ENCODE measurements at places on chromosomes 12 and 14.
A peak's percentile ranks its signal among the peaks of the same experiment; 100 is the strongest.

DNA sequence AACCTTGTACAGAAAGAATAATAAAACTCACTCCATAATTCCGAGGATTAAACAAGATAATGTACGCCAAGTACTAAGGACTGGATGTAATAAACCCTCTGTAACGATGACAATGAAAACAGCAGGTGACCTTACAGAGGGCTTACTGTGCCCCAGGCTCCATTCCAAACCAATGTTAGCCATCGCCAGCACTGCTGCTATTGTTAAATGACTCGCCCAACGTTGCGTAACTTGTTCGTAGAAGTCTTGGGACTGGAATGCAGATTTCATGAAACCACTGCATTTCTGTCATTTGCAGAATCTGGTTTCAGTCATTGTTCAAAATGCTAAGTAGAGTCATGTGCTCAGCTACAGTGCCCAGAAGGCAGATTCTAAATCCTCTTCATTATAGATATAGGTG is 728 bp upstream of the STON2 start:
- DNase-seq = peak; percentile 95

GRCh38 chr12:29510591-29511185 is 13.2 kb upstream of the OVCH1 start:
- DNase-seq = no peak

DNA sequence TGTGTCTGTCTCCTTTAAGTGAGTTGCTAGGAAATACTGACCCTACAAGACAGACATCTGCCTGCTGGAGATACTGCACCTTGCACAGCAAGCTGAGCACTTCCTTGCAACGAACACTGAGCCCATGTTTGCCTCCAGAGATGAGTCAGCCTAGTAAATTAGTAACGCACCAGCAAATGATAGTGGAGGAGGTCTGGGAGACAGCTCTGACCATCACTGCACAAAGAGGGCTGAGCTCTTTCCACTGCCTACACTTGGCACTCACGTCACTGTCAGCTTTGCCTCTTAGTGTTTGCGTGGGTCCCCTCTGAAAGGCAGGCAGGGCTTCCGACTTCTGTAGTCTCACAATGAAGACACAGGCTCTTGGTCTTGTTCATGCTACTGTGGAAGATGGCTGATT is 109.0 kb downstream of the APAF1 start:
- DNase-seq = peak; percentile 64

DNA sequence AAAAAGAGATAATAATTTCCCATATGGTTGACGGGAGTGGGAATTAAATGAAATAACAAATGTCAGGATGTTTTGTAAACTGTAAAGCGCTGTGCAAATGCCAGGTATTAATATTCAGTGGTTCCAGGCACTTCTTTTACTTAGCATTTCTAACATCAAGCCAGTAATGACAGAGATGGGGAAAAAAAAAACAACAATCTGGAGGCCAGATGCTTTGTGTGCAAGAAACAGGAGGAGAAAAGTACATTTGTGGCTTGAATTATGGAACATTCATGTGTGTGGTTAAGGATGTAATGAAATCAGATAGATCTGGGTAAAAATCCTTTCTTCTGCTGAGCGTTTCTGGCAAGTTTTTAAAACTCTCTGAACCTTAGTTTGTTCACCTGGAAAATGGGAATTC is 509.6 kb downstream of the FUT8 start:
- no peak for DNase-seq

- DNase-seq = no peak
Measured at GRCh38 chr12:112140728-112141127, 15.4 kb downstream of the TRAFD1 start.

- no peak for DNase-seq
Measured at GRCh38 chr14:54219261-54220070, 177.3 kb upstream of the CDKN3 start.

DNA sequence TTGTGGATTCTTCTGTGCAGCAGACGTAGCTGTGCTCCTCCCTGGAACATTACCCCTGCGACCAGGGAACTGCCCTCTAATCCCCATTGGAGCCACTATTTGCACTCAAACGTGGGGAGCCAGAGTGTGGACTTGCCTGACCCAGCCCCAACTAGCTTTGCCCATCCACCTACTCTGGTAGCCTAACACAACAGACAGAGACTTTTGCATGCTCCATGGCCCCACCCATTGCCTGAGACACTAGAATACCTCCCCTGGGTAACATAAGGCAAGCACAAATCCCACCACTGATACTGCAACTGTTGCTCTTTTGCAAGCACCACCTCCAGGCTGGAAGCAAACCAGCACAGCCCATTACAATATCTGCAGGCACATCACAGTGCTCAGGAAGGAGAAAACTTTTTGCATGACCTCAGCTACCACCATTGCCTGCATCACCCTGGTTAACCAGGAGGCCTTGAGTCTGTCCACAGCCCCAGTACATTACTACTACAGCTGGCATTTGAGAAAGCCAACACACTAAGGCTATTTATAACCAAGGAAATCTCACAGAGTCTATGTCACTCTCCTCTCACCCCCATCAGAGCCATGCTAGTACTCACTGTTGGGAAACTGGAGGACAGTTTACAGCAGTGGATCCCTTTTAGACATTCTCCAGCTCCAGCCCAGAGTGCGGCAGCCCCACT is 15.0 kb downstream of the CEP128 start:
- DNase-seq = peak; percentile 13

GRCh38 chr12:109130297-109131153 is 14.1 kb downstream of the ACACB start:
- no peak for DNase-seq

- no peak for DNase-seq
Measured at GRCh38 chr14:37977481-37977880, 230.2 kb upstream of the SSTR1 start.

GRCh38 chr12:28794211-28794610 is 354.9 kb upstream of the FAR2 start:
- no peak for DNase-seq

DNA sequence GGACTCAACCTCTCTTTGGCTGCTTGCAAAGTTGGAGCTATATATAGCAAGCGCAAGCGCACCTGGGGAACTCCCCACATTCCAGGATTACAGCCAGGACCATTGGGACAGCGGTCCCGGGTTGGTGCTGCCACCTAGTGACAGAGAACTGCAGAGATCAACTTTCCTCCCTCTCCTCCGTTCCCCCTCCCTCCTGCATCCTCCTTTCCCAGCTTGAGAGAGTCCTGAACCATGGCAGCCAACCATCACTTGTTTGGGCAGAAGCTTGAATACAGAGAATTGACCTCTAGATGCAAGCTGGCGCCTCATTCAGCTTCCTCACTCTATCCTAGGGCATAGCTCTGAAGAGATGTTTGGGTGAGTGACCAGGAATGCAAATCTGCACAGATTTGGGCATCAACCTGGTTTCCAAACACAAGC is 17.4 kb upstream of the FLVCR2 start:
- DNase-seq = peak; percentile 83

DNA sequence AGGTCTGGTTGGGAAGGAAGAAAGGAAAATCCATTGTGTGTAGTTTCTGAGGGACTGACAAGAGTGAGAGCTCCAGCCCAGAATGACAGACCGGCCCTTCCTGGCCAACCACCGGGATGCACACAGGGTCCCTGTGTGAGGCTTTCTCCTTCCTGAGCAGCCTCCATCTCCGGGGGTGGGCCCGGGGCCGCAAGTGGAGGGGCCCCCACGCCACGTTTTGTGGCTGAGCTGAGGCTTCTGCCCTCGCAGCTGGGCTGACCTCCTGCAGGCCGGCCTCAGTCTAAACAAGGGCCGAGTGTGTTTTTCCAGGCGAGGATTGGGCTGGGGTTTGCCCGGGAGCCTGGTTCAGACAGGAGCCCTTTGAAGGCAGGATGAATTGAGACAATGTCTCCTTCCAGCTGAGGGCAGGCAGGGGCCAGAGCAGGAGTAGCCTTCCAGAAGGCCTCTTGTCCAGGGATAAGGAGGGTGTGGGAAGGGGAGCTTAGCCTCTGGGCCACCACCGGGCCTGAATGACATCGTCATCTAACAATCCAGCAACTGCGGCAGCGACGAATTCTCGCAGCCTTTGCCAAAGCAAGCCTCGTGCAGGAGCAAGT is 96.5 kb upstream of the NCOR2 start:
- no peak for DNase-seq

- no peak for DNase-seq
Measured at GRCh38 chr14:101821528-101821927, 60.0 kb downstream of the PPP2R5C start.

DNA sequence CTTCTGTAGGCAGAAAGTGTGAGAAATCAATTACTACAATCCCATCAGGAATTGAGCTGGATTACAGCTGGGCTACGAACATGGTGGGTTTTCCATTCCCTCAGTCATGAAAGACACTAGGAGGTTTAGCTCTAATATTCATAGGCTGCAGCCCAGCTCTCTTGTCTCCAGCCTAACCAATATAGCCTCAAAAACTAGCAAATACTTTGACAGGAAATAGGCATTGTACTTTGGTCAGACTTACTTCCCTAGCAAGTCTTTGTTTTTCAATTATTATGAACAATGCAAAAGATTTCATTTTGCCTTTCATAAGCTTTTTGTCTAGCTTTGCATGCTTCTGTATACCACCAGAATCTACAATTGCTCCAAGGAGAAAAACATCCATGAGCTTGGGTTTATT is 296.2 kb downstream of the GPHN start:
- DNase-seq = no peak

GRCh38 chr12:132941336-132941954 is 14.7 kb downstream of the ZNF605 start:
- DNase-seq = no peak

DNA sequence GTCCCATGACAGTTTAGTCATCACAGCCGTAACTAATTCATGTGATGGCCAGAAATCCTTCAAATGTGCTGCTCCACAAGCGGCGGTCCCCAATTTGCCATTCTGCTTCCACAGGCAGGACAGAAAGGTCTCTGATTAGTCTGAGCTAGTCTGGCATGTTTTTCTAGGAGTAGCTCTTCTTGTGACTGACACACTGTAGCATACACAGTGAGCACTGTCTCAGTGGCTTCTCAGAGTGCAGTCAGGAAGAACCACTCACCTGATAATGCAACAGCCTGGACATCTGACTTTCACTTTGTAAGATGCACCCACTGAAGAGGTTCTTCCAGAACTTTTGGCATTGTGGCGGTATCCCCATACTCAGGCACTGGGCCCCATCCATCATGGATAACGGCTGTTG is 1266.2 kb downstream of the TMEM121 start:
- DNase-seq = no peak

DNA sequence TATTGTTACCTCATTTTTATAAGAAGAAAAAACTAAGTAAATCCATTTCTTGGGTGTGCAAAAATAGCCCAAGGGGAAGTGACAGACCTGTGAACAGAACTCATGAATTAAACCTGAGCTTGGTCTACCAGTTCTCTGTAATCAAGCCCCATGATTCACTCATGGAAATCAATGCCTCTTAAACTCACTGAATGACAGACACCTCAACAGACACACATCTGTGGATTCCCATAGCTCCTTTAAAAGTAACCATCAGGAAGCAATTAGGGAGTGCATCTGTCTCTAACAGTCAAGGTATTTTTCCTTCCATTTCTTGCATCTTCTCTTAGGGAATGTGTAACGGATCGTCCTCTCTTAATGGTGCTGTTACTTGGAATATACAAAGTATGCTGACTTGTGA is 215.0 kb upstream of the EEA1 start:
- DNase-seq = no peak

GRCh38 chr12:65779091-65779642 is 45.1 kb upstream of the HMGA2 start:
- DNase-seq = peak; percentile 80

DNA sequence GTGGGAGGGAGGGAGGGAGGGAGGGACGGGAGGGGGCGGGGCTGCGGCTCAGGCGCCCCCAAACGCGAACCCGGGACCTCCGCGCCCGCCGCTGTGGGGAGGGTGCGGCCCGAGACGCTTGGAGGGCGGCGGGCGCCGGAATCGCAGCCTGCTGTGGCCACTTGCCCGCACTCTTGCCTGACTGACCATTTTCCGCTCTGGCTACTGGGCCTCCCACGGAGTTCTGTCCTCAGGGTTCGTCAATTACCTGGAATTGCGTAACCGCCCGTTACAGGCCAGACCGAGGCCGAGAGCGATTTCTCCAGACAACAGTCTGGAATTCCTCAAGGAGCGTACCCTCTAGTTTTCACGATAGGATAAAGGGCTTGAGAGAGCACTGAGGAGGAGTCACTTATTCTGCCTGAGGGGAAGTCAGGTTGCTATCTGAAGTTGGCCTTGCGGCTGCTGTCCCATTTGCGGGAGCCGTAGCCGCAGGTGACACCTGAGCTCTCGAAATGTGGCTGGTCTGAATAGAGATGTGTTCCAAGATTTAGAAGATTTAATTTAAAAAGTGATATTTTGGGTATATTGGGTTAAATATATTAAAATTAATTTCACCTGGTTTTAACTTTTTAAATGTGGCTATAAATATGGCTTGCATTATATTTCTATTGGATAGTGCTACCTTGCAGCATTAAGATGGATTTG is 446 bp upstream of the ZNF641 start:
- DNase-seq = peak; percentile 71

DNA sequence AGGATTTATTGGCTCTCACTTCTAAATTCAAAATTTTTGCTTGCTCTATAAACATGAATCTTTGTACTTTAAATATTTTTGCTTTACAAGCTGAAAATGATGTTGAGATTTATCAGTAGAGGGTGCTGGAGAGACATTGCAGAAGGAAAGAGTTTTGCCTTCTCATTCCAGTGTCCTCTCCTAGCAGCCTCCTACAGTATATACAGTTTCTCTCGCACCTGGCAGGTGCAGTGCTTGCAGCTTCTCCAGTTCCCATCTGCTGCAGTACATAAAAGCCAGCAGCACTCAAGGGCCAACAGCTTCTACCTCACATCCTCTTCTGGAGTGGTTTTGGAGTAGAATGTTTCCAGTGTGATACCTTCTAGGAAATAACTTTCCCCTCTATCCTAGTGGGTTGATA is 601.8 kb upstream of the ATXN7L3B start:
- DNase-seq = no peak

Data from cardiac fibroblast (primary cell).